GM18507 (cell line): ENCODE measurements at places on chromosomes 6 and 20.

DNA sequence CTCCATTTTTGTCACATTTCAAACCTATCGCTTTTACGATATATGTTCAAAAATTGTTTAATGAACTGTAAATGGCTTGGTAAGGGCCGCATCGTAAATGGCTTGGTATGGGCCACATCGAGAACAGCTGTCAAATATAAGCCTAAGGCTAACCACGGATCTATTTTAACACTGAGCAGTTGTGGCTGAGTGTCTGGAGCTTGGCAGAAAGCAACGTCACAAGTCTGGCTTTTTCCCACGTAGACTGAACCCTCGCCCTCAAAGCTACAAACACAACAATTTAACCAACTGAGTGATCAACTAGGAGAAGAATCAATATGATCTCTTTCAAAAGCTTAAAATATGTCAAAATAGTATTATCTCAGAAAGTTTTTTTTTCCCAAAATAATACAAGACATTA, 71.4 kb upstream of the PRSS16 start:
- DNase-seq, result no peak

DNA sequence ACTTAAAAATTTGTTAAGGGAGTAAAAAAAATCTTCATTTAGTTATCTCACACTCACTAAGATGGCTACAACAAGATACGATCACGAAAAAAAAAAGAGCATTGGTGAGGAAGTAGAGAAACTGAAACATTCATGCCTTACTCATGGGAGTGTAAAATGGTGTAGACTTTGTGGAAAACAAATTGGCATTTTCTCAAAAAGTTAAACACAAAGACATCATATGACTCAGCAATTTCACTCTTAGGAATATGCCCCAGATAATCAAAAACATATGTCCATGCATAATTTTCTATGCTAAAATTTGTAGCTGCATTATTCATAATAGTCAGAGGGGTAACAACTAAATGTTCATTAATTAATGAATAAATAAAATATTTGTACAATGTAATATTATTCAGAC, 120.9 kb upstream of the IRAK1BP1 start:
- no peak for DNase-seq

DNA sequence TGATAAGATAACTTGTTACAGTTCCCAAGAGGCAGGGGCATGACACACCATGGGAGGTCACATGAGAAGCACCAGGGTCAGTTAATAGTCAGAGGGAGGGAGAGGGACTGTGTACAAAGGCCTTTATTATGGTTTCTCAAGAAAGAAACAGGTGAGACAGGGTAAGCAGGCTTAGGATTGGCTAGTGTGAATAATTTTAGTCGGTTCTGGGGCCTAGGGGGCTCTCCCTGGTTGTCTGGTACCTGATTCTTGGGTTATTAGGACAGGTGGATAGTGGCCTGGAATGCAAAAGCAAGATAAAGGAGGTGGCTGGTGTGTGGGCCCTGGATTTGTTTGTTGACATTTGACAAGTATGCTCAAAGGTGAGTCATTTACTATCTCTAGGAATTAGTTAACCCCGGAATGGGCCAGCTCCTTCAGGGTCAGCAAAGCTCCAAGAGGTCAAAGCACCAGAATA, 49.4 kb upstream of the MCUR1 start:
- DNase-seq, result no peak

DNA sequence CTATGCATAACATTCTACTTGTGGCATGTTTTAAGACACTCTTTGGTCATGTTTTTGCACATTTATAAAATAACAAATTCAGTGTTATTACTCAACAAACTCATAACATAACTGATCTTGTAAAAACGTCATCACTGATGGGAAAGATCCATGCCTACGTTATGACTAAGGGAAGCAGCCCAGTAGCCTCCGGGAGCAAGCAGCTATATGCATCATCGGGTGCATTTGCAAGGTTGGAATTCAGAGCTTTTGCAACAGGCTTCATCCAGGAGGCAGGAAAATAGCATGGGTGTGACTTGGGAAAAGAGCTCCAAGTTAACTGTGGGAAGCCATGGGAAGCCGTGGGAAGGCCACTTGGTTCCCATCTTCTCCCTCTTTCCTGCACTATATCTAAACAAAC, 271.6 kb upstream of the SGK1 start:
- no peak for DNase-seq

DNA sequence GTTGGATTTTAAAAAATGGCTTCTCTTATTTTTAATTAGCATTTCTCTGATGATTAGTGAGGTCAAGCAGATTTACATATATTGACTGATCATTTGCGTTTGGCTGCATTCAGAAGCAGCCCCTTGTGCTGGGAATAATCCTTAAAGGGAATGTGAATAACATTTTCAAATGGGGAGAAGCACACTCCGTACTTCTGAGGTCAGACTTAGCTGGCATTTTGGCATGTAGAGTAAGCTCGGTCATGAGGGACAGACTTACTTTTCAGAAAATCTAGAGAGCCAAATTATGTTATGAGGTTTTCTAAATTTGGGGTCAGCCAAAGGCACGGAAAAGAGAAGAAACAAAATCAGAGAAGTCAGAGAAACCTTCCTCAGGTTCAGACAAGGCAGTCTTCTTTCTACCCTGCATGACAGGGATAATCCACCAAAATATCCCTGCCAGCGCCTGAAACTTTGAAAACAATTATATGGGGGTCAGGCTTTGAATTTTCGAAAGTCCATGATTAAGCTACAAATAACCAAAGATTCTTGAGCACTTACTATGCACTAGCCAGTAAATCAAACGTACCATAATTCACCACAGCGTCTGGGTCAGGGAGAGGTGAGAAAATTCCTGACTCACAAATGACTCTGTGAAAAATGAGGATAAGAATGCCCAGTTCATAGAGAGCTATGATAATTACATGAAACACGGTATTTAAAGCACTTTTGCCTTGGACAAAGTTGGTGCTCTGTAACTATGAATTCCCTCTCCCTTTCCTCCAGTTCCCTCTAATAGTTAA, 44.9 kb downstream of the ADAT2 start:
- no peak for DNase-seq

GRCh38 chr20:59939052-59939878, 840 bp downstream of the PPP1R3D start:
- no peak for DNase-seq

DNA sequence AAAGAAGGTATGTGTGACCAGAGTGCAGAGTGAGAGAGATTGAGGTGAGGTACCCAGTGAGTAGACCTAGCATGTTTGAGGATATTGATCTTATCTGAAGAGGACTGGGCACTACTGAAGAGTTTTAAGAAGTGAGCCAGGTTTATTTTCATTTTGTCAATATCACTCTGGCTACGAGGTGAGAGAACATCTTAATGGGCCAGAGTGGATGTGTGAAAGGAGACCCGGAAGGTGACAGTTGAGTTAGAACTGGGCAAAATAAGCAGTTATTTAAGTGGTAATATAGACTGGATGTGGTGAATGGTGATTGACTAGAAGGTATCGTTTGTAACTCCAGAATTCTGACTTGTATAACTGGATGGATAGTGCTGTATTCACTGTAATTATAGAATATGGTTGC, 134.1 kb downstream of the QKI start:
- no peak for DNase-seq

GRCh38 chr6:152401978-152402377, 235.2 kb downstream of the SYNE1 start:
- DNase-seq, result no peak

GRCh38 chr20:44745598-44746366, at the start of gene KCNK15:
KCNK15 (plus strand) TSS chr20:44745865; CDS start chr20:44745911, 46 bp downstream.
- no peak for DNase-seq

- no peak for DNase-seq
Observed at GRCh38 chr20:58634059-58634458, 17.0 kb upstream of the STX16 start.

- no peak for DNase-seq
Observed at GRCh38 chr20:62357187-62357667, 9.9 kb downstream of the LAMA5 start.

- no peak for DNase-seq
Observed at GRCh38 chr6:148556410-148556809, 190.4 kb upstream of the UST start.

DNA sequence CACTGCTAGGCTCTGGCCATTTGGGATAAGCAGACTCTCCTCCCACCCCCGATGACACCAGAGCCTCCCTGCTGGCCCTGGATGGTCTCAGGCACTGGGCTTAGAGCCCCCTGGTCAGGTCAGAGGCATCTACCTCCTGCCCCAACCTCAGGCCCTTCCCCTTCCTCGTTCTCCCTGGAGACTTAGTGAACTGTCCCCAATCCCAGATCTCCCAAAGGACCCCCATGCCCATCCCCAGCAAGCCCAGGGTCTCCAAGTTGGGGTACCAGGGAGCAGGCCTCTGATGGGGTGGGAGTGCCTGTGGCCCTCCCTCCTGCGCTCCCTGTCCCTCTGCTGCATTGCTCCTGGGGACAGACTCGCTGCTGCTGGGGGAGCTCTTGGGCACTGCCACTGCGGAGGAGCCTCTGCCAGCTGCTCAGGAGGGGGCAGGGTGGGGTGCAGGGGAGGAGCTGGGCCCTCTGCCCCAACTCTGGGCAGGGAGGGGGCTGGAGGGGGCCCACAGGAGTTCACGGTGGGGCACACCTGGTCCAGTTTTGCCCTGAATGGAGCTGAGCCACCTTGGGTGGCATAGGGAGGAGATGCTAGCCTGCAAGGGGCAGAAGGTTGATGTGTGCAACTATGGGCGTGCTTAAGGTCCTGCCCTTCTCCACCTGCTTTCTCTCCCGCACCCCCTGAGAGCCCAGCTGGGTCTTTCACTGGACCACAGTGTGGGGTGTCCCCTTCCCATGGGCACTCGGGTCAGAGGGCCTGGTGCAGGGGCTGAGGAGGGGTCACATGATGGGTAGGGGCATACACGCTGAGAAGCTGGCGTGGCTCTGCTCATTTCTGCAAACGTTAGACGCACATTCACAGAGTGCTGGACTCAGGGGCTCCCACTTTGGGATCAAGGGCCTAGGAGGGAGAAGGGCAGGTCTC, 40.4 kb downstream of the SPDEF start:
- no peak for DNase-seq

- no peak for DNase-seq
Observed at GRCh38 chr6:39251406-39251805, 22.1 kb upstream of the KCNK5 start.

GRCh38 chr6:49890988-49891387, 24.7 kb upstream of the CRISP1 start:
- no peak for DNase-seq

GRCh38 chr20:38248133-38248532, 12.4 kb downstream of the KIAA1755 start:
- no peak for DNase-seq

- DNase-seq, result no peak
Observed at GRCh38 chr20:24063100-24063499, 74.5 kb upstream of the GGTLC1 start.

GRCh38 chr6:91387290-91388059, 800.6 kb upstream of the MAP3K7 start:
- DNase-seq, result no peak

GRCh38 chr6:6851059-6851948, 256.5 kb upstream of the RREB1 start:
- DNase-seq, result no peak

DNA sequence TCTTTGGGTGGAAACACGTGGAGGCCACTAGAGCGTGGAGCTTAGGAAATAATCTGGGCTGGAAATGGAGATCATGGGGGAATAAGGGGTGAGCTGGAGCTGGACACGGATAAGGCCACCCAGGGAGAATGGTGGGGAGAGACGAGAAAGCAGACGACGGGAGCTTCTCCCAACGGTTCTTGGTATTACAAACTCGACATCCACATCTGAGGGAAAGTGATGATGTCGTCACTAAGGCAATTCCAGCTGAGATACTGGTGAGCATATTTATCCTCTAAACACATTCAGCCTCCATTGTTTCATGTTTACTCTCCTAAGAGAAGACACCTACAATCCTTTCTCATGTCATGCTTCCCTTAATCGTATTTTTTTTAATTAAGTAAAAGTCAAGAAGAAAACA, 50.2 kb upstream of the SNX9 start:
- no peak for DNase-seq

- DNase-seq, result peak; percentile 39
Observed at GRCh38 chr6:12371641-12372146, 81.5 kb downstream of the EDN1 start.

DNA sequence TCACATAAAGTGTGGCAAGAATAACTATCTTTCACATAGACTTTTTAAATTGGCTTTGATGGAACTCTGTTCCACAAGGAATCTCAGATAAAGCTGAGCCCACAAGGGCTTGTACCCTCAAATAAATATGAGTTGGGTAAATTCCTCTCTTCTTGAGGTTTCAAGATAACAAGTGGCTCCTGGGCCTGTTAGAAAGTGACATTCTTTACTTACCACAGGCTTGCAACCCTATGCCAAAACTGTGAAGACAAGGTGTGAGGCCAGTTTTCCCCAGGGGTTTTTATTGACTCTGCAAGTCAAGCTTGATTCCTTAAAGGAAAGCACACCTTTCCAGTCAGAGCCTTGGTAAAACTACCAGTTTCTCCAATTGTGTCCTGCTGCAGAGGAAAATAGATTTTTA, 664.8 kb upstream of the GJE1 start:
- DNase-seq, result no peak

GRCh38 chr6:166553563-166554271, 32.8 kb downstream of the RAMACL start:
- DNase-seq, result no peak

DNA sequence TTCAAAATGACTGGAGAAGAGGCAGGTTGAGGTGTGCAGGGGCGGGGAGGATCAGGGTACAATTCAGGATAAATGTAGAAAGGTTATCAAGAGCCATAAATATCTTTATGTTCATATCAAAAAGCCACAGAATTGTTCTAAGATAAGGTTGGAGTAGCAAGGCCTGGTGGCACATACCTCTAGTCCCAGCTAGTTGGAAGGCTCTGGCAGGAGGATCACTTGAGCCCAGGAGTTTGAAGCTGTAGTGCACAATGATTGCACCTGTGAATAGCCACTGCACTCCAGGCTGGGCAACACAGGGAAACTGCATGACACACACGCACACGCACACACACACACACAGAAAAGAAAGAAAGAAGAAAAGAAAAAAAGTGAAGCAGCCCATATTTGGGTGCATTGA, 194.8 kb downstream of the GRIK2 start:
- DNase-seq, result no peak

DNA sequence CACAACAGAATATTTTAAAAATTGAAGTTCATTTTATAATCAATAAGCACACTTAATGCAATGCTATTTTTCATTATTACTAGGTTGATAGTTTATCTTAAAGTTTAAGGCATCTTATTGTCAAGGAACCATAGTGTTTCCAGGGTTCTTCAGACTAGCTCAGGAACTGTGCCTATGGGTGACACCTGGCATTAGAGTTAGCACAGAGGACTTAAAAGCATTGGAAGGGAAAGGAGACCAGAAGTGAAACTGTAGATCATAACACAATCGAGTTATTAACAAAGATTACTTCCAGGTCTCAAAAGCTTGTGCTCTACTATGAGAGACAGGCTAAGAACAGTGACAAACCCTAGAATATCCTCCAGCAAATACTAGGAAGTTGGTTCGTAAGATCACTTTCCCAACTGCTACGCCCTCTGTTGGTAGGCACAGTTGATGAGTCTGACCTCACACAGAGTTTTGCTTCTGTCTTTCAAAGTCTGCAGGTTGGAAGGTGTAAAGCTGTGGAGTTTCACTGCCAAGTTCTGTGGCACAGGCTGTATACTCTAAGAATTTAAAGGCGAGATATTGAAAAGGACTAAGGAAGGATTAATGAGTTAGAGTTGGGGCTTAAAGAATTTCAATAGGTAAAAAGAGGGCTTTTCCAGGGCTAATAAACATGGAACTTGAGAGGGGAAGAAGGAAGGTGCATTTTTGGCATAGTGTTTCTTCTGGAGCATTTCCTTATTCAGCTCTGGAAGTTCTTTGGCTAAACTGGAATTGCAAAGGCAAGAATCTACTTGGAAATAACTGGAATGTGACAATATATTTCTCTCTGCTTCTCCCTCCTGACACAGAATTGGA, 531.3 kb upstream of the JAG1 start:
- no peak for DNase-seq
